WTC11 (cell line): ENCODE measurements at places on chromosomes 12 and 14. TPM values are rescaled to one million over a fixed set of nuclear protein-coding genes. Genes with fewer than 3 reads are reported as not detected.

DNA sequence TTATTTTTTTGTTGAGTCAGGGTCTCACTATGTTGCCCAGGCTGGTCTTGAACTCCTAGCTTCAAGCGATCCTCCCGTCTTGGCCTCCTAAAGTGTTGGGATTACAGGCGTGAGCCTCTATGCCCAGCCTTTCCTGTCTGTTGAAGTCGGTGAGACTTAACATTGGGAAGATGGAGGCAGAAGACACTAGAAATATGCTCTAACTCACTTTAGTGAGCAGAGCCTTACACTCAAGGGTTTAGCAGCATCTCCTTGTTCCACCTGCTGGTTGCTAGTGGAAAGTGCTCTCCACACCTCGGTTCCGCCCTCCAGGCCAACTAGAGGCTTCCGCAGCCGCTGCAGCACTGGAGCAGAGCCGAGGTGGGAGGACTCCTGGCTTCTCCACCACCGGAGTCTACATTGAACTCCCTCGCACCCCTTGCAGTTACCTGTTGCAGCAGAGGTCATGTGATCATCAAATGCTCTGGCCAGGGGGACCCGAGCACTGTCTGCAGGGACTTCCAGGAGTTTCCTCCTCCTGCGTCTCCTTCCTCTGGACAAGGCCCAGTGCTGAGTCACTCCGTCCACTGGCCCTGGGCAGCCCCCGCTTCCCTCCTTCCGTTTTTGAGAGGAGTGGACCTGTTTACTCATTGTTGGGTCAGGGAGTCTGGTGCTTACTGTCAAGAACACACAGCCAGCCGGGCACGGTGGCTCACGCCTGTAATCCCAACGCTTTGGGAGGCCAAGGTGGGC lies 9.4 kb upstream of the HVCN1 start:
- H3K27me3 ChIP-seq, result no peaks in the 10 kb centered on the region; the same call in 1 of the 2 replicates
- no peaks in the 10 kb centered on the region for H3K36me3 ChIP-seq
- no peak overlapping the region for H3K27ac ChIP-seq
- 0 out of 2 replicates have a peak, but pooled peaks cover 6% of the 10 kb centered on the region for H3K4me1 ChIP-seq

- no peak overlapping the region for H3K4me3 ChIP-seq
- DNase-seq, result no peak
- peaks cover 2% of the 10 kb centered on the region; the same call in 1 of the 2 replicates for H3K36me3 ChIP-seq
- H3K27me3 ChIP-seq, result no peaks in the 10 kb centered on the region
- H3K27ac ChIP-seq, result no peak overlapping the region
These were observed 63.3 kb downstream of the GTF2A1 start for GRCh38 chr14:81157431-81157830.

GRCh38 chr12:68871921-68872320 lies 61.0 kb downstream of the CPM start:
- H3K4me1 ChIP-seq, result peaks cover 14% of the 10 kb centered on the region
- no peak overlapping the region for H3K27ac ChIP-seq
- no peak overlapping the region for H3K4me3 ChIP-seq
- no peaks in the 10 kb centered on the region for H3K36me3 ChIP-seq
- no peaks in the 10 kb centered on the region for H3K27me3 ChIP-seq
- DNase-seq, result peak; percentile 23

- H3K27ac ChIP-seq, result no peak overlapping the region
- DNase-seq, result no peak
These were observed 39.8 kb downstream of the SLC24A4 start for GRCh38 chr14:92362781-92363235.

The LRRC10 gene
- not detected in 3 replicates for total RNA-seq

The KRT74 gene
- not detected in 3 replicates for total RNA-seq

DNA sequence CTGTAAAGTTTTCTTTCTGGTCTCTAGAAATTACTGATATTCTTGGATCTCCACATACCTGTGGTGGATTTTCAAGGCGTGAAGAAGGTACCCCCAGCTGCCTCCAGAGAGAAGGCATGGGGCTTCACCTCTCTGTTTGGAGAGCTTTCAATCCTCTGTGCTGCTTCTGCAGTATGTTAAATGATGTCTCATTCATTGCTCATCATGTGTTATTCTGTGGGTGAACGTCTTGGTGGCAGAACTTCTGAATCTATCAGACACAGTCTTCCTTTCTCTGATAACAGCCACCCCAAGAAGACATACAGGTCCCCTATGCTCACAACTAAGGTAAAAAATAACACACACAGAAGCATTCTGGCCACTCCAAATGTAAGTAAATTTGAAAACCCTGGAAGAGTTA lies 221.3 kb upstream of the TMEM260 start:
- DNase-seq, result no peak
- H3K36me3 ChIP-seq, result no peaks in the 10 kb centered on the region
- H3K4me3 ChIP-seq, result no peak overlapping the region
- H3K4me1 ChIP-seq, result no peaks in the 10 kb centered on the region
- H3K27me3 ChIP-seq, result no peaks in the 10 kb centered on the region; the same call in 1 of the 2 replicates

DNA sequence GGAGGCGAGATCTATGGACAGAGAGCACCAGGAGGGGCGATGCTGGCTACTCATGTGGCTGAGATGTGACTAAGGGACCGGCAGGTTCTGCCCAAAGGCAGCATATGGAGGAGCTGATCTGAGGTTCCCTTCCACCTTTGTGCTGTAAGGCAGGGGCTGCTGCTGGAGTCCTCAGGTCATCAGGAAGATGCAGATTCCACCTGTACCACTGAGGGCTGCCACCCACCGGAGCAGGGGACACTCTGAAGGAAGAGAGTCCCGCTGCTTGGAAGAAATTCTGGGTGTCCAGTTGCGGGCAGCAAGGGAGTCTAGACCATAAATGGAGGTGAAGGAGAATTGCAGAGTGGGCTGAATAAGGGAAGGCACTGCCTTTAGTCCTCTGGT lies 55.3 kb downstream of the PLEKHG3 start:
- H3K36me3 ChIP-seq, result no peaks in the 10 kb centered on the region
- H3K27me3 ChIP-seq, result peaks cover 33% of the 10 kb centered on the region
- no peak overlapping the region for H3K27ac ChIP-seq

DNA sequence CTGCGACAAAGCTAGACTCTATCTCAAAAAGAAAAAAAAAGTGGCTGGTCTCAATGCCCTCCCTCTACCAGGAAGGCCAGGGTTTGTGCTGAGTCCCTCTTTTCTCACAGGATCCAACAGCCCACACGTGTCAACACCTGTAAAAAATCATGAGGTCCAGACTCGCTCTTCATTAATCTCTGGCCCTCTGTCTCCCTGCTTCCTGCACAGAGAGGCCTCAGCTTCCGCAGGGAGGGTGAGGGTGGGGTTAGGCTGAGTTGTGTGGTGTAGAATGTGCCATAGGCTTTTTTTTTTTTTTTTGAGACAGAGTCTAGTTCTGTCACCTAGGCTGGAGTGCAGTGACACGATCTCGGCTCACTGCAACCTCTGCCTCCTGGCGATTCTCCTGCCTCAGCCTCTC lies 6.1 kb downstream of the CFAP73 start:
- H3K36me3 ChIP-seq, result peaks cover 16% of the 10 kb centered on the region
- peaks cover 47% of the 10 kb centered on the region for H3K27me3 ChIP-seq
- DNase-seq, result no peak
- peaks cover 13% of the 10 kb centered on the region for H3K4me1 ChIP-seq

GRCh38 chr12:42873401-42873800 lies 283.9 kb upstream of the PRICKLE1 start:
- no peaks in the 10 kb centered on the region for H3K4me1 ChIP-seq
- no peaks in the 10 kb centered on the region for H3K27me3 ChIP-seq
- no peak for DNase-seq

DNA sequence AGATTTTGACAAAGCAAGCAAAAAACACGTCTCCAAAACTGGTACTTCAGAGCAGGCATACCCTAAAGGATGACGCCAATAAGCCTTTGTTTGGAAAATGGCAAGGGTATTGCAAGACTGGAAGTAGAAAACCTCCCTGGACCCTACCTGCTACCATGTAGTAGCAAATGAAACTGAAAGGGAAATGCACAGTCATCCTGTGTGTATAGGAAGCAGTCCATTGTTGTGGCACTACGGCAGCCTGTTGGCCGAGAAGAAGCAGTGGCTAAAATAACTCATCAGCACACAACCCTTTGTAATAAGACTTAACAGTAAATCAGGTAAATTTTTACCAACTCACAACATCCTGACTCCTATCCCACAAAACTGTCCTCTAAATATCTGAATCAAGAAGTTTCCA lies 386.4 kb downstream of the RGS6 start:
- H3K27me3 ChIP-seq, result no peaks in the 10 kb centered on the region
- no peaks in the 10 kb centered on the region for H3K36me3 ChIP-seq
- peaks cover 9% of the 10 kb centered on the region for H3K4me1 ChIP-seq
- H3K4me3 ChIP-seq, result no peak overlapping the region

- no peak overlapping the region for H3K4me3 ChIP-seq
- H3K4me1 ChIP-seq, result no peaks in the 10 kb centered on the region
- no peak for DNase-seq
- peaks cover 4% of the 10 kb centered on the region; the same call in 1 of the 2 replicates for H3K27me3 ChIP-seq
- H3K27ac ChIP-seq, result no peak overlapping the region
- peaks cover 63% of the 10 kb centered on the region for H3K36me3 ChIP-seq
These were observed 59.1 kb downstream of the TMEM132D start for GRCh38 chr12:129844662-129845220.

The NINJ2 gene
- total RNA-seq, result 0.41 to 0.73 TPM (median 0.42 TPM) in 3 replicates

DNA sequence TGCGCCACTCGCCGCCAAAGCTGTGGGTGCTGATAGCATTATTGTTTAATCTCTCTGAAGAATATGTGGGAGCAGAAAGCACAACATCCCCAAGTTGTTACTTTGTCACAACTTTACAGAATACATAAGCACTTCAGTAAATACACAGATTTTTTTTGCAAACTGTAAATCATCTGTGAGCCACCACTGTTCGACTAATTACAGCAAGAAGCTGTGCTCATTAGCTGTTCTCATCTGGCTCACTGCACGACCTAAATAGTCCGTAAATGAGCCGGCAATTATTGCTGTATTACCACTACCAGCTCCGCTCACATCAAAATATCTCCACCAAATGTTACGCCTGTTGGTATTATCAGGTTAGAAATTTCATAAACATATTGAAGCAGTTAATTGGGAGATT lies 228.9 kb upstream of the PRKD1 start:
- no peak overlapping the region for H3K4me3 ChIP-seq
- H3K36me3 ChIP-seq, result no peaks in the 10 kb centered on the region
- DNase-seq, result no peak
- no peak overlapping the region for H3K27ac ChIP-seq

DNA sequence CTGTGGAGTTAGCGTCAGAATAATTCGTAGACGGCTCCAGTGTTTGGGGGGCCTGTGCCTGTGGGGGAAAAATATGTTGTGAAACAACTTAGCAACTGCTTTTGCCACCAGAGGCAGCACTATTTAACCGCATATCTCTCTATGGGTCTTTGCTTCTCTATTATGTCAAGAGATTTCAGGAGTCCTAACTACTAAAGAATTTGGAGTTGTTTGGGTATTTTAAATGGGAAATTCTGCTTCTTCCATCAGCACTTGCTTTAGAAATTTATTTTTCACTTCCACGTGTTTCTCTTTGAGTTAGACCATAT lies 594 bp upstream of the CLEC14A start:
- DNase-seq, result no peak
- peaks cover 12% of the 10 kb centered on the region for H3K4me1 ChIP-seq
- H3K27me3 ChIP-seq, result peaks cover 91% of the 10 kb centered on the region
- H3K27ac ChIP-seq, result no peak overlapping the region
- H3K4me3 ChIP-seq, result peak overlapping the region; percentile 67
- no peaks in the 10 kb centered on the region for H3K36me3 ChIP-seq
